Aortic smooth muscle cell (primary cell): ENCODE measurements at places on chromosomes 7 and 10. TPM values are rescaled to one million over a fixed set of nuclear protein-coding genes. Genes with fewer than 3 reads are reported as not detected.

CLIP2 gene
- 52.5 and 56.9 TPM in 2 replicates for total RNA-seq

CACUL1 gene
- 18.9 and 26.1 TPM in 2 replicates for total RNA-seq

FKBP6 gene
- not detected in 2 replicates for total RNA-seq

OR2A12 gene
- not detected in 2 replicates for total RNA-seq

PNLIPRP2 gene
- total RNA-seq, result not detected in 2 replicates

OR6V1 gene
- not detected in 2 replicates for total RNA-seq

UNC5B gene
- 22.4 and 33.7 TPM in 2 replicates for total RNA-seq

OR2A42 gene
- 0.06 TPM in 1 of 2 replicates, not detected in the other for total RNA-seq

PLPP4 gene
- 0.25 TPM in 1 of 2 replicates, not detected in the other for total RNA-seq

METTL2B gene
- 34.7 and 37.9 TPM in 2 replicates for total RNA-seq

STEAP4 gene
- total RNA-seq, result 1.7 and 6.5 TPM in 2 replicates

CPVL gene
- total RNA-seq, result 0.13 TPM in 1 of 2 replicates, not detected in the other

OR2A7 gene
- total RNA-seq, result 0.26 and 0.37 TPM in 2 replicates

CYP2C19 gene
- total RNA-seq, result not detected in 2 replicates

EIF5AL1 gene
- 0.50 and 0.53 TPM in 2 replicates for total RNA-seq

ANKRD22 gene
- total RNA-seq, result 0.06 and 0.13 TPM in 2 replicates

ZNF25 gene
- 15.2 and 16.4 TPM in 2 replicates for total RNA-seq

ANXA8 gene
- not detected in 2 replicates for total RNA-seq

CAMK1D gene
- total RNA-seq, result 4.1 and 6.2 TPM in 2 replicates

MSS51 gene
- total RNA-seq, result 1.1 and 1.2 TPM in 2 replicates

CTBP2 gene
- total RNA-seq, result 51.7 and 64.5 TPM in 2 replicates

PLEKHS1 gene
- not detected in 2 replicates for total RNA-seq

SLC18A3 gene
- total RNA-seq, result not detected in 2 replicates

NOS3 gene
- total RNA-seq, result 1.7 and 3.7 TPM in 2 replicates

RBM20 gene
- 0.66 and 1.1 TPM in 2 replicates for total RNA-seq

BICC1 gene
- total RNA-seq, result 66.3 and 88.6 TPM in 2 replicates

GSTO2 gene
- 3.4 and 3.6 TPM in 2 replicates for total RNA-seq

NEURL1 gene
- under 0.01 TPM in 2 replicates for total RNA-seq

TCAF2 gene
- total RNA-seq, result 1.1 and 1.7 TPM in 2 replicates

DNAJC1 gene
- 47.6 and 48.9 TPM in 2 replicates for total RNA-seq

AASS gene
- total RNA-seq, result 32.0 and 41.3 TPM in 2 replicates

SPDYE16 gene
- total RNA-seq, result 0.06 and 0.13 TPM in 2 replicates

CDCA7L gene
- 12.9 and 21.8 TPM in 2 replicates for total RNA-seq

TBXAS1 gene
- total RNA-seq, result 0.92 and 1.4 TPM in 2 replicates

SPAG6 gene
- total RNA-seq, result 0.06 TPM in 1 of 2 replicates, not detected in the other

PAOX gene
- 4.2 and 5.4 TPM in 2 replicates for total RNA-seq

RRP12 gene
- total RNA-seq, result 10.1 and 15.7 TPM in 2 replicates

HSPA12A gene
- 2.0 and 5.9 TPM in 2 replicates for total RNA-seq

ERCC6 gene
- 75.6 and 130 TPM in 2 replicates for total RNA-seq

CACNA2D1 gene
- total RNA-seq, result 125 and 312 TPM in 2 replicates

TRA2A gene
- total RNA-seq, result 29.5 and 36.6 TPM in 2 replicates

ZNF467 gene
- 0.26 and 2.5 TPM in 2 replicates for total RNA-seq

AGK gene
- 16.9 and 20.1 TPM in 2 replicates for total RNA-seq
